Glomerular endothelial cell (primary cell): ENCODE measurements at places on chromosomes 3 and 15. TPM values are rescaled to one million over a fixed set of nuclear protein-coding genes. Genes with fewer than 3 reads are reported as not detected.

Gene SLC6A11
- not detected in 2 replicates for total RNA-seq

Gene POLR2H
- total RNA-seq: 74.7 and 97.7 TPM in 2 replicates

Gene MCF2L2
- 3.1 and 3.6 TPM in 2 replicates for total RNA-seq

Gene CHCHD4
- total RNA-seq: 9.6 and 13.6 TPM in 2 replicates
